HS-5 (cell line): ENCODE measurements at places on chromosomes 4 and X.
A peak's percentile ranks its signal among the peaks of the same experiment; 100 is the strongest.

GRCh38 chrX:39941332-39941920 lies 156.3 kb downstream of the BCOR start:
- DNase-seq: no peak

GRCh38 chrX:9162698-9163097 lies 128.8 kb upstream of the FAM9B start:
- DNase-seq: no peak

DNA sequence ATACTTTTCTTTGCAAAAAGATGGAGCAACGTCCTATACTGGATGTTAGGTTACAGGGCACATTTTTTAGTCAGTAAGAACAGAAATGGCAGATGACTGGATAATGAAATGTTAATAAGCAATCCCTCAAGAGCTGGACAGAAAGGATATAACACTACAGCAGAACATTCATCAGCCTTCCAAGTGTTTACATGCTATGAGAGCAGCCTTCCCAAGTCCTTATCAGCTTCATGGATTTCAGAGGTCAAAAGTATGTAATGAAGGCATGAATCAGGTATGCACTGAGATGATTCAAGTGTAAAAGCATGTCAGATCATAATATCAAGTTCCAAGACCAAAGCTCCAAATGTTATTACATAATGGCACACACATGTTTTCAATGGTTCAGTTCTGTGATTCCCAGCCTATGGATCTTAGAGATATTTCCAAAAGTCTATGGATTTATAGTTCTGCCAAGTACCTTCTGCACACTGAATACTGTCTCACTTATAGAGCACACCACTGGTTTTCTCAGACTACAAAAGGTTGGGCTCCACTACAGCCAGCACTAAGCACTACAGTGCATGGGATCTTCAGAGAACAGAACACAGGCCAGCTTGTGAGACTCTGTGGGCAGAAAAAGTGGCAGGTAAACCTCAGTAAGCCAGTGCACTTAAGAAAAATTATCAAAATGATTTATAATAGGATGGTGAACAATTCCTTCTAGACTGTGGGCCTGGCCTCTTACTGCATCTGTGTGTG lies 49.2 kb downstream of the GPC4 start:
- DNase-seq: peak; percentile 35

DNA sequence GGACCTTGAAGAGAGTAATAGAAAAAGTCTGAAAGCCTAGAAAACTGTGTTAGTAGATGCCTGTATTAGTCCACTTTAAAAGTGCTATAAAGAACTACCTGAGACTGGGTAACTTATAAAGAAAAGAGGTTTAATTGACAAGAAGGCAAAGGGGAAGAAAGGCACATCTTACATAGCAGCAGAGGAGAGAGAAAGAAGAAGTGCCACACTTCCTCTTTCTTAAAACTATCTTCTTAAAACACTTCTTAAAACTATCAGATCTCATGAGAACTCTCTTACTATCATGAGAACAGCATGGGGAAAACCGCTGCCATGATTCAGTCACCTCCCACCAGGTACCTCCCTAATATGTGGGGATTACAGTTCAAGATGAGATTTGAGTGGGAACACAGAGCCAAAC lies 18.8 kb upstream of the COL25A1 start:
- DNase-seq: no peak

DNA sequence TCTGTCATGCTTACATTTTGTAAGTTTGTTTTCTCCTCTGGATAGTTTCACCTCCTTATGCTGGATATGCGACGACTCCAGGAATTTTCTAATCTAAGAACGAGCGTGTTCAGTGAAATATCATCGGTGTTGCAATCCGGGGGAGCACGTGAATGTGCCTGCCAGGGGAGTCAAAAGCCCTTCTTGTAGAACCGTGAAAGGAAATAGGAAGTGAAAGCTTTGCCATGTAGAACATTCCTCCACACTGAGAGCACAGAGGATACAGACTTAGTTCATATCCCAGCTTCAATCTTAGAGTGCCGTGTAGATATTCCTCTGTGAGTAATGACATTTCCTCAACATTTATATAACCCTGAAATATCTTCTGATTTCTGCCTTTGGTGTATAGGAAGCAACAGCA lies 121.2 kb downstream of the VEGFC start:
- no peak for DNase-seq

GRCh38 chr4:10690185-10690907 lies 5.8 kb upstream of the CLNK start:
- DNase-seq: no peak

- peak; percentile 97 for DNase-seq
These were observed 134.5 kb downstream of the BTC start for GRCh38 chr4:74659576-74660411.

DNA sequence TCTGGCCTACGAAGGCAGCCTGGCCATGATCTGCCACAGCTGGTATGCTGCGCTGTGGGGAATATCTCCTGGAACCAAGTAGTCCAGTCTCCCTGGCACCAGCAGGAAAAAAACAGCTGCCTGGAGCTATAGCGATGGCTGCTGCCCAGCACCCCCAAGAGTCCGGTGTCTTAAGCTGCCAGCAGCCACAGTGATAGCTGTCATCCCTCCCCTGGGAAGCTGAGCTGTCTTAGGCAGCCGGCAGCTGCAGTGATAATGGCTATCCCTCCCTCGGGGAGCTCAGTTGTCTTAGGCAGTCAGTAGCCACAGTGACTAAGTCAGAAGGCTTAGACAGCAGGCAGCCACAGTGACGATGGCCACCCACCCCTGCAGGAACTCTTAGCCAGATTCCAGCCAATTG lies 205.1 kb downstream of the STPG2 start:
- no peak for DNase-seq

DNA sequence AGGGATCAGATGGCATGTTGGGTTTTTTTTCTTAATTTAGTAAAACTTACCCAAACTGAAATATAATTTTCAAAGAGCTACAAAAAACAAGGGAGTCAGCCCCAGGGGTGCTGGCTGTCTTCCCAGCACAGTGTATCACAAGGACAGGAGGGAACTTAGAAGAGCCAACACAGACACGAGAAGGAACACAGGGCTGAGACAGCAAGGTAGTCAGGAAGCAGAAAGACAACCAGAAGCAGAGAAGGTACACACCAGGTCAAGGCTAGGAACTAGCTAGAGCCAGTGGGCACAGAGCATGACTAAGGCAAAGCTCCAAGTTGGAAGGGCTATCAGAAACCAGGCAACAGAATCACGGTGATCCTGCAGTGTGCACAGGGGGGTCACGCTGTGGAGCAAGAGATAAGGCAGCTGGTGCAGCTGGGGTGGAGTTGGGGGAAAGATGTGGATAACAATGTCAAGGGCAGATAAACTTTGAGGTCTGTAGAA lies 168.7 kb downstream of the NR3C2 start:
- DNase-seq: no peak

DNA sequence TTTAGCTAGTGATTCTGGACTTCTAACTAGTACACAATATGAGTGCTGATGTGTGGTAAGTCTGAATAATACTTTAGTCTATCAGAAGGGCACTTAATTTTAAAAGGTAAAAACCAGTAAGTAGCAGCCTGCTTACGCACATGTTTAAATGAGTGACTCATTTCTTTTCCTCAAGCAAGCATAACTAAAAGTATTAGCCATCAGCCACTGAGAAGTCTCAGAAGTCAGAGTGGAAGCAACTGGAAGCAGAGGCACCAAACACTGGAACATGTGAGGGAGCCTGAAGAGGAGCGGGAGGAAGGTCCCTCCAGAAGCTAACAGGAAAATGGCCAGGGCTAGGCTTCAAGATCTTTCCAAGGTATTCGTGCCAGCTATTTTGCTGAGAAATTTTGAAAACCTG lies 257.7 kb downstream of the RAPGEF2 start:
- peak; percentile 67 for DNase-seq

DNA sequence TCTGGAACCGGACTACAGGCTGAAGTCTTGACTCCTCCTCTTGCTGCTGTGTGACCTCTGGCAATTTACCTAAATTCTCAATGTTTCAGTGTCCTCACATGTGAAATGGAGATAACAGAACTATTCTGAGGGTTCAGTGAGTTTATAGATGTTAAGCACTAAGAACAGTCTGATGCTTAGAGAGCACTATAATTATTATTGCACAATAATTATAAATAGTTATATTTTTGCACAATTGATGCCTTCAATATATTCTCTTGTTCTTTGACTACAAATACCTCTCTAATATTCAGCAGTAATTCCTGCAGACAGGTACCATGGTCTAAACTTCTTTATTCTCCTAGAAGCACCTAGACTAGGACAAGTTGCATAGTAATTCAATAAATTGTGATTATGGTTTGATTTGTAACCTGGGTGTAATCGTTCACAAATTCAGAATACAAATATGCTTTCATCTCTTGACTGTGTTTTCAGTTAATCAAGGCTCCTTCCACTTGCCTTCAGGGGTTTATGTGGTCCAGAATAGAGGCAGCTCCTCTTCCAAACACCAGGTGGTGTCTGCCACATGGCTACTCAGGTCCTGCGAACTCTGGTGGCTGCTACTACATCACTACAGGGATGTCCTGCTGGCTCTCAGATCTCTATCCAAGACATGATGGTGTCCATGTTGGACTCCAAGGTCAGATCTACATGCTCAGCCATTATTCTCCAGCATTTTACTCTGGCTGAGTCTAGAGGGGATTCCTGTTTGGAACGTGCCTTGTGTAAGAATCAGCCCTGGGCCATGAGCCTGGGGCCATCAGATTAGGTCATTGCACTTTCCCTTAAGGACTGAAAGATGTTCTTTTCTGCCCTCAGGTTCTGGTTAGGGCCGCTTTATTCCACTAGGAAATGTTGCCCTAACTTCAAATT lies 103.4 kb downstream of the QRFPR start:
- no peak for DNase-seq

GRCh38 chrX:32514986-32515385 lies 696.4 kb downstream of the DMD start:
- DNase-seq: no peak

GRCh38 chr4:147616849-147617172 lies 386 bp upstream of the TMEM184C start:
- no peak for DNase-seq

DNA sequence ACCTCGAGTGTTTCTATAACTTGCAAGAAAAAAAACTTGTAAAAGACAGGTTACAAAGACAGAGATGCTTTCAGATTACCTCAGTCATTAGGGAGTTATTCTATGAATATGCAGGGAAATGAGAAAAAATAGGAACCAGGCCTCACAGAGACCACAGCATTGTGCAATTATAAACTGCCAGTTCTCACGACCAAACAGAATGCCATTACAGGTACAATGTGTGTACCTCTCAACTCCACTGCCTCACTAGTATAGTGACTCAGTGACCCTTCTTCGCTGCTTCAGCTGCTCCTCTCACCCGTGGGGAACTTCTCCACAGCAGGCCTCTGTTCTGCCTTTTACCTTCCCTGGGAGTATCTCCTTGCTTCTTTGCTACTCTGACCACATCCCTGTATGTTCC lies 2.3 kb upstream of the HTATSF1 start:
- DNase-seq: no peak

- DNase-seq: no peak
These were observed 17.2 kb downstream of the RAB33B start for GRCh38 chr4:139470997-139471665.

DNA sequence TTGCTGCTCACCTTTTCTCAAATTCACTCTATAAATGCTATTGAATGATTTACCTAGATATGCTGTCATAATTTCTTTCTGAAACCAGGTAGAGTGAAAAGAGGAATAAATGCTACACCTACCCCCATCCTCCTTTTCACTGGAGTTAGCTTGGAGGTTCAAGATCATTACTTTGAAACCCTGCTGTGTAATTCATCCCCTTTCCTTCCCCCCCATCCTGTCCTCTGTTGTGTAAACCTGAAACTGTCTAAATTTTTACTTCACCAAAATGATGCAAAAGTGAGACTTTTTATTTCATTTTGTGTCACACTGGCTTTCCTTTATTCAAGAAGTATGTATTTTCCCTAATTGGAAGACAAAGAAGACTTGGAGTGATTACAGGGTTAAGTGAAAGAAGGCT lies 5.4 kb downstream of the ZCCHC18 start:
- no peak for DNase-seq

DNA sequence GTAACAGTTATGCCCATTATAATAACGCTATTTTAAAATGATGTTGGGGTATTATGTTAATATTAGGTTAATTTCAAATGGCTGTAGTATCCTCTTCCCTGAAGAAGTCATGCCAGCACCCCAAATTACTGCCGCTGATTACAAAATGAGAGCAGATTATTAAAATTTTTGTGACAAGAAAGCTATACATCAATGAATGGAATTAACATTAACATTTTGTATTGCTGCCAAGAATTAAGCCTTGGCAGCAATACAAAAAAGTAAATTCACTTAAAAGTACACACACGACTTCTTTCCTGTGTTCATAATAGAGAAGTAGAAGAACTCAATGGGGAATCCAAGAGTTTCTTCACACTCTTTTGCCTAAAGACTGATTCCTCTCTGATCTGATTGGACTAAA lies 482.8 kb downstream of the STIM2 start:
- DNase-seq: no peak
